Activated CD4-positive, alpha-beta T cell treated with anti-CD3 and anti-CD28 coated beads, Interleukin-10, Interleukin-2, amounts not matched to agents 100 ng/mL and 50 ng/mL, durations not matched to agents 16 hours and 8 hours (primary cell): ENCODE measurements at places on chromosomes 7 and 10.
A peak's percentile ranks its signal among the peaks of the same experiment; 100 is the strongest.

GRCh38 chr7:101743241-101743994, 74.0 kb upstream of the CUX1 start:
- peak; percentile 61 for DNase-seq

DNA sequence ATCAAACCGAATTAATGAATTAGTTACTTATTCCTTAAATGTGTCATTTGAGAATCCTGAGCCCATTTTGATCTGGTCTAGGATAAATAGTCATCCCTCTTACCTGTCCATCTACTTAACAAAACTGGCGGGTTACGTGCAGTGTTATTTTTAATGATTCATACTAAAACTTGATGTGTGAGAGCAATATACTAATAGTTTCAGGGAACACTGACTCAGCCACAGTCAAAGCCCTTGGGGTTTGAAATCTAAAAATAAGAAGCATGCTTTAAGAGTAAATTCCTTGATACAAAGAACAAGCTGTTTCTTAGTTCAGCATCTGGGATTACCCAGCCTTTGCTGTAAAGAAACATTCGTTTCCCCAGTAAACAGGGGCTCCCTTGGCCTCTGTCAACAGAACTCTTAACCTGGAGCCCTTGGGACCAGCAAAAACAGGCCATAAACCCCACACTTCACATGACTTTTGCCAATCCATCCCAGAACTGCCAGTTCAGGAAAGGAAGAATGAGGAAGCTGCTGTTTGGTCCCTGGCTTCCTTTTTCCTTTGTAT, 370.6 kb upstream of the IGFBP3 start:
- no peak for DNase-seq

DNA sequence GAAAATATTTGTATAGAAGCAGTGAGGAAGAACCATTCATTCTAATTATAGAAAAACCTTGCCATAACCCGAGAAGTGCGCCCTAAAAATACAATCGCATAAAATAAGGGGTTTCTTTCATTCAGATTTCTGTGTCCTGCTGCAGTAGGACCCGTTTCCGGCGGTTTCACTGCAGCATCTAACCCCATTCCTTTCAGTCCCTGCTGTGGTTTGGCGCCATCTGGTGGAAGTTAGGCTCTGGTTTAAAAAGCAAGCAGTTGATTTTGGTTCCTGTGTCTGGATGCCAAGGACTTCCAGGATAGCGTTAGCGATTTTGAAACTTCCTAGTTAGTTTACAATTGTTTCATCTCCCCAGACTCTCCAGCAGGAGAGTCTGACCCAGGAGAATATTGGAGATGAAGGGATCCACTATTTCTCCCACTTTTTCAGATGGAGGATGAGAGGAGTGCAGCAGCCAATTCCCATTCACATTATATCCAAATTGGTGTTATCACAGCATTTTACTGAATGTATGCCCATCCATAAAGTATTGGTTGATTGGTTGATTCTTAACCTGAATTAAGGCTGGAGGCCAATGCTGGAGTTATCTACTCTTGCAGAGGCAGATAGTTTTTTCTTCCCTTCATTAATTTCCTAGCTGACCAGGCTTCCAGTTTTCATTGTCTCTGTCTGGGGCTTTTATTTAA, 128.8 kb upstream of the CACNA2D1 start:
- DNase-seq, result peak; percentile 72

DNA sequence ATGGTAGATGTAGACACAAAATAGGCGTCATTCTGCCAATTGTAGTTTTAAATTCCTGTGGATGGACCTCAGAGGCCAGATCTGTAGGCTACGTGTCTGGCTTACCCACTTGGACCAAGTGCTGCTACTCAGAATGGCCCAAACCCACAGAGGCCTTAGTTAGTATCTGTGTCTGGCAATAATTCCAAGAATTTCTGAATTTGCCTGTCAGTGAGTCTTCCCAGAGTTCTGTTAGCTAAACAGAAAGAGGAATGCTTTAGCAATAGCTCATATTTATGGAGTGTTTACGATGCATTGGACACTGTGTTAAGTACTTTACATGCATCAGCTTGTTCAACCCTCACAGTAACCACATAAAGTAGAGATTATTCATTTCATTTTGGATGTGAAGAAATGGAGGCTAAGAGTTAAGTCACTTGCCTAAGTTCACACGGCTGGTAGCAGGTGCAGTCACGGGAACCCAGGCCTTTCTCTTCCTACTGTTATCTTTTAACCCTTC, 231.8 kb downstream of the PTEN start:
- DNase-seq, result no peak

DNA sequence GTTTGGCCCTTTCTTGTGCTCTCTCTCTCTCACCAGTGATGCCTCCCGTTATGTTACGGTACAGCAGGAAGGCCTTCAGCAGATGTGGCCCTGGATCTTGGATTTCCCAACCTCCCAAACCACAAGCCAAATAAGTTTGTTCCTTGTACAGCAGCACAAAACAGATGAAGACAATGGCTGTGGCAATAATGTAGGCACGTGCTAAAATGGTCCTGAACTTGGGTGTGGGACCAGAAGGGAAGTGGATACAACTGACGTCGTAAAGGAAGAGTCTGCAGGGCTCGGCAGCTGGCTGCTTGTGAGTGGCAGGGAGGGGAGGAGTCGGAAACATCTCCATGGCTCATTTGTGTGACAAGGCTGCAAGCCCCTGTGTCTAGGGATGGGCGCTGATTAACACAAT, 26.8 kb downstream of the PROSER2 start:
- DNase-seq, result no peak
